ENCODE measurements at places on chromosomes 1 and 21. TPM values are rescaled to one million over a fixed set of nuclear protein-coding genes. Genes with fewer than 3 reads are reported as not detected.

- no peak for DNase-seq
Measured at GRCh38 chr1:195851804-195852203, 756.4 kb downstream of the KCNT2 start.

DNA sequence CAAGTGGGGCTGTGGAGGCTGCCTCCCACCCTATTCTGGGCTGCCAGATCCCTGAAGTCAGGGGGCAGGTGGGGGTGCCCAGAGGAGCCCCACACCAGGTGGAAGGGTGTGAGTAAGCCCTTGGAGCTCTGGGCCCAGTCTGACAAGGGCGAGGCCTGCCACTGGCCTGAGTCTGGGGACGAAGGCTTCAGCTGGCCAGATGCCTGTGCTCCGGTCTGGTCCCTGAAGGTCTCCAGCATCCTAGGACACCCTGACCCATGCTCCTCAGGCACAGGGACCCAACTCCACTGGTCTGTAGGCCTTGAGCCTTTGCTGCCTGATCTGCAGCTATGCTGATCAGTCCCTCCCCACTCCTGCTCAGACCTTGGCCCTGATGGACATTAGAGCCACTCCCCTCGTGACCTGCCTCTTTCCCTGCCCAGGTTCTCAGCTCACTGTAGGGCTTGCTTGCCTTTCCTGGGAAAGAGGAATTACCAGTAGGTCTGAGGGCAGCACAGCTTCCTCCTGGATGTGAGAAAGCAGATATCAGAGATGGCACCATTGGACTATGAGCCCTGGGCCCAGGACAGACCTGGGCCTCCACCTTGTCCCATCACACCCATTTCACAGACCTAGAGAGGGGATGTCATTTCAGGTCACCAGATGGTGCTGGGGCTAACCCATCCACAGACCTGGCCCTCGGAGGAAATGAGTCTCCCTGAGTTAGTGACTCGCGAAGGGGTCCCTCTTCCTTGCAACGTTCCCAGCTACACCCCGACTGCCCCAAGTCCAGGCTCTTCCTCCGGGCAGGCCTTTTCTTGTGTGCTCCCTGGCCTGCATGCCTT lies 32.8 kb upstream of the CSF3R start:
- no peak for DNase-seq

LEPR gene
- total RNA-seq, result 5.8 TPM

DNA sequence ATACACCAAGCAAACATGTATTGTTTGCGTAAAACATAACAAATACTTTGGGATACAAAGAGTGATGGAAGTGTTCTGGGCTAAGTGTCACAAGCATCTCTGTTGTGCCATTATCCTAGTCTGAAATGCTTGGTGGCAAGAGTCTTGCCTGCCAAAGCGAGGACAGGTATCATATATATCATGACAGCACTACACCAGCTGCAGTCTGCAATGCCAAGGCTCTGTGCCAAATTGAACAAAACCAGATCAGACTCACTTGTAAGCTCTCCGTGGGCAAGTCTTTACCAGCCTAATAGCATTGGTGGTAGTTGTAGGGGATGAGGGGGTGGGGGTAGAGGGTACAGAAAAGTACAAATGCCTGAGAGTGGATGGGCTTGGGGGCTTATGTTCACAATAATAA lies 119.2 kb downstream of the RWDD3 start:
- DNase-seq, result no peak

NHLH1 gene
- total RNA-seq, result 0.21 TPM

GRCh38 chr1:42334240-42335049 lies 590 bp downstream of the FOXJ3 start:
- peak; percentile 14 for DNase-seq

GRCh38 chr1:155052439-155053395 lies 1.6 kb downstream of the ADAM15 start:
- DNase-seq, result no peak

OR10K1 gene
- total RNA-seq, result not detected

LMOD1 gene
- total RNA-seq, result not detected
